SK-N-DZ (cell line): ENCODE measurements at places on chromosomes 16 and 17.

DNA sequence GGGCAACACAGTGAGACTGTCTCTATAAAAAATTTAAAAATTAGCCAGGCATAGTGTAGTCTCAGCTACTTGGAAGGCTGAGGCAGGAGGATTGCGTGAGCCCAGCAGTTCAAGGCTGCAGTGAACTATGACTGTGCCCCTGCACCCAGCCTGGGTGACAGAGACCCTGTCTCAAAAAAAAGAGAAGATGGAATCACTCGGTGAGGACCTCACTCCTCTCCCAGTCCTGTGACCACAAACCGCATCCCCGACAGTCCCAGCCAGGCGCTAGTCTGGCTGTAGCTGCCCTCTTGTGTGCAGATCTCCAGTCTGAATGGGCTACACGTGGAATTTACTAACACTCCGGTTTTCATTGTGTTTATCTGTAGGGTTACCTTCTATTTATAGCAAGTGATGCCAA, 11.1 kb downstream of the DEXI start:
- no peak for DNase-seq

DNA sequence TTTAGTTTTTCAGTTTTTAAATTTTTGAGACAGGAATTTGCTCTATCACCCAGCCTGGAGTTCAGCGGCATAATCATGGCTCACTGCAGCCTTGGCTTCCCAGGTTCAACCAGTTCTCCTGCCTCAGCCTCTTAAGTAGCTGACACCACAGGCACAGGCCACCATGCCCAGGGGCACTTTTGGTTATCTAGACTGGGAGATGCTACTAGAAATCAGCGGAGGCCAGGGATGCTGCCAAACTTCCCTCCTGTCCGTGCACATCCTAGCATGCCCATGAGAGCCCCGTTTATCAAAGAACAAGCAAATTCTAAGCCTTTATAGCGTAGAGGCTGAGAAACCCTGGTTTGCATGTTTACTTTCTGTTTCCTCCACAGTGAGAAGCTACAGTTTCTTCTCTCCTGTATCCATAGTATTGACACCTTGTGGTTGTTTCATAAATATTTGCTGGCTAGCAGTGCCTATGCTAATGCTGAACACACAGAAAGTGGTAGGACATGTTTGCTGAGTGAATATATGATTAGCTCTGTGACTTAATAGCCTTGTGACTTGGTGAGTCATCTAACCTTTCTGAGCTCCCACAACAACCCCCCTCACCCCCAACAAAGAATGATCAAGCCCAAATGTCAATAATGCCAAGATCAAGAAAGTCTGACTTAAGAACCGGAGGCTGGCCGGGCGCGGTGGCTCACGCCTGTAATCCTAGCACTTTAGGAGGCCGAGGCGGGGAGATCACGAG, 39.2 kb upstream of the MAF start:
- no peak for DNase-seq

DNA sequence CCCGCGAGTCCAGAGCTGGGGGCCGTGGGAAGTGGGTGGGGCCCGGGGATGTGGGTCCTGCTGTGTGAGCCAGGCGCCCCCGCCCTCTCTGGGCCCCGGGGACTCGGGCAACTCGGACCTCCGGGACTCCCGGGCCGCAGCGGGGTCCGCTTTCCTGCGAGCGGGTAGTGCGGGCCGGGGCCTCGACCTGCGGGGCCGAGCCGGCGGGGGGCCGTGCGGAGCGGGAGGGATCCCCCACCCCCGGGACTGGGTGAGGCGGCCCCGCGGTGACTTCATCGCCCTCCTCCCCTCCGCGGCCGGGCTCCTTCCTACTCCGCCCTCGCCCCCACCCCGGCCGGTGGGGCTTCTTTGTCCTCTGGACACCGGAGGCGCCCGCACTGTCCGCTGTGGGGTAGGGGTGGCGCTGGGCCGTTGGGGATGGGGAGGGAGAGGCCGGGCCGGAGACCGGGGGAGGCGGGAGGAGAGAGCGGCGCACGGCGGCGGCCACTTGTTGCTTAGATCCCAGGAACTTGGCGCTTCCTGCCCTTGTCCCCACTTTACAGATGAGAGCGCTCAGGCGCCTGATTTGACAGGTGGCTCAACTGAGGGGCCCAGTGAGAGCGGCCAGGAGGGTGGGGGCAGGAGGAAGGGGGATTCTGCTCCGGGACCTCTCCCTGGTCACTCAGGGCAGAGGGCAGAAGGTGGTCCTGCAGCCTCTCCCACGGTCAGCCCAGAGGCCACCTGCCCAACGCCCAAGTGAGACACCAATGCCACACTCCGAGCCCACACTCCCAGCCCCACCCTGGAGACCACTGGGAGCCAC, 874 bp downstream of the CMTM3 start:
- DNase-seq, result no peak

- no peak for DNase-seq
These were observed 6.0 kb upstream of the TLCD3A start for GRCh38 chr17:726271-726919.

GRCh38 chr16:80527297-80527696, 13.5 kb upstream of the DYNLRB2 start:
- DNase-seq, result no peak

DNA sequence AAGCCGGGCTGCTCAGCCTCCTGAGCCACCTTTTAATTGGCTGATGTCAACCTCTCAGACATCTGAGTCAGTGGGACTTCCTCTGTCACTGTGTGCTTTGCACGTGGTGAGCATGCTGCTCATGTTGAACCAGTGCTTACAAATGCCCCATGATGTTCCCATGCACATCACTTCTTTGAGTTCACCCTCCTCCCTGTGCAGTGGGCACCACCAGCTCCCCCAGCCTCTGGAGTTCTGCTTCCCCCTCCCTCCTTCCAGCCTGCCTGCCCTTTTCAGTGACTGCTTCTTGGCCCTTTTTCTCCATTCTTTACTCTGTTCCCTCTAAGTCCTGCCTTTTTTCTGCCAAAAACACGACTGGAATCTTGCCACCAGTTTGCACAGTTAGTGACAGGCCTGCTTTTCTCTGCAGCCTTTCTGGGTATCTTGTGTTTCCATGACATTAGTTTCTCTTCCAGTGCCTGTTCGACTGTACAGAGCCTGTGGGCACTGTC, 41.6 kb downstream of the USP10 start:
- no peak for DNase-seq

GRCh38 chr17:82272495-82273326, 789 bp downstream of the CSNK1D start:
- no peak for DNase-seq

- DNase-seq, result peak; percentile 59
These were observed 62.0 kb upstream of the NUDT7 start for GRCh38 chr16:77660311-77660710.

DNA sequence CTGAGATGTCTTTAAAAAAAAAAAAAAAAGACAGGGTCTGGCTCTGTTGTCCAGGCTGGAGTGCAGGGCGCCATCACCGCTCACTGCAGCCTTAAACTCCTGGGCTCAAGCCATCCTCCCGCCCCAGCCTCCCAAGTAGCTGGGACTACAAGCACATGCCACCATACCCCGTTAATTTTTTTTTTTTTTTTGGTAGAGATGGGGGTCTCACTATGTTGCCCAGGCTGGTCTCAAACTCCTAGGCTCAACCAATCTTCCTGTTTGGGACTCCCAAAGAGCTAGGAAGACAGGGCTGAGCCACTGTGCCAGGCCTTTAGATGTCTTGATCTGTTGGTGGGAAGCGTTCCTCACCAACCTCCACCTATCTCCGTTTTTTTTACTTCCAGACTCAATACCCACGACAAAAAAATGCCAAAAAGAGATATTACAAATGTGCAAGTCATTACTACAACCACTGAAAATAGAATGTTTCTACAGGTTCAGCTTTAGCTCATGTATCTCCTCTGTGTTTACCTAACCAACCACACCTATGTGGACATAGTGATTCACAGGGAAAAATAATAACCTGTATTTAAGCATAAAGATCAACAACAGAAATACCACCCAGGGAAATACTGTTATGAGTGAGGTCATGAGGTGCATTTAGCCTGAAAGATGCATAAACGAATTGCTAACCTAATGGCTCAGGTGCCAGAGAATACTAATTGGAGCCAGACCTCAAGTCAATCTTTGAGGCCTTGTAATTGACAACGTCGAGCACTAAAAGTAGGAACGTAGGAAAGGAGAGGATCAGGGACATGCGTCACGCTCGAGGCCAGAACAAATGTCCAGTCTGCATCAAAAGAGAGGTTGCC, 22.6 kb downstream of the NACA2 start:
- no peak for DNase-seq
